Esophagus muscularis mucosa (tissue), 4 donors: ENCODE measurements at places on chromosomes 2 and 18. TPM values are rescaled to one million over a fixed set of nuclear protein-coding genes. Genes with fewer than 3 reads are reported as not detected.

- no peak for DNase-seq
- H3K27ac ChIP-seq, result no peak overlapping the region
- H3K27me3 ChIP-seq, result no peaks in the 10 kb centered on the region
- H3K4me1 ChIP-seq, result no peaks in the 10 kb centered on the region
- H3K4me3 ChIP-seq, result no peak overlapping the region
- peaks cover 22% of the 10 kb centered on the region for H3K36me3 ChIP-seq
Measured at GRCh38 chr2:112229348-112229747, 25.5 kb downstream of the ZC3H8 start.

Gene POTEC
- total RNA-seq, result not detected

- peaks cover 25% of the 10 kb centered on the region for H3K4me1 ChIP-seq
- H3K27ac ChIP-seq, result no peak overlapping the region
- H3K36me3 ChIP-seq, result peaks cover 8% of the 10 kb centered on the region
- no peak overlapping the region for H3K4me3 ChIP-seq
- DNase-seq, result no peak
- no peaks in the 10 kb centered on the region for H3K27me3 ChIP-seq
Measured at GRCh38 chr2:203498161-203498560, 36.9 kb downstream of the RAPH1 start.

GRCh38 chr2:29920130-29920577 lies 1.2 kb downstream of the ALK start:
- H3K4me3 ChIP-seq, result peak overlapping the region; percentile 60
- peaks cover 27% of the 10 kb centered on the region for H3K27me3 ChIP-seq
- no peaks in the 10 kb centered on the region for H3K36me3 ChIP-seq
- DNase-seq, result no peak

GRCh38 chr2:127083819-127084503 lies 23.0 kb downstream of the BIN1 start:
- peaks cover 89% of the 10 kb centered on the region for H3K4me1 ChIP-seq
- peak overlapping the region; percentile 8 for H3K4me3 ChIP-seq
- H3K27me3 ChIP-seq, result no peaks in the 10 kb centered on the region
- peak overlapping the region; percentile 80 for H3K27ac ChIP-seq
